HFFc6 (cell line): ENCODE measurements at places on chromosomes 1 and 21.

DNA sequence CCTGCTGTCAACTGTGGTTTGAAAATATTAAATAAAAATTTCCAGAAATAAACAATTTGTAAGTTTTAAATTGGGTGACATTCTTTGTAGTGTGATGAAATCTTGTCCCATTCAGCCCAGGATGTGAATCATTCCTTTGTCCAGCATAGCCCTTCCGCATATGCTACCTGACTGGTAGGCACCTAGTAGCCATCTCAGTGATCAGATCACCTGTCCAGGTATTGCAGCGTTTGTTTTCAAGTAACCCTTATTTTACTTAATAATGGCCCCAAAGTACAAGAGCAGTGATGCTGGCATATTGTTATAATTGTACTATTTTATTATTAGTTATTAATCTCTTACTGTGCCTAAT is 351.6 kb upstream of the B3GALT2 start:
- DNase-seq, result no peak

DNA sequence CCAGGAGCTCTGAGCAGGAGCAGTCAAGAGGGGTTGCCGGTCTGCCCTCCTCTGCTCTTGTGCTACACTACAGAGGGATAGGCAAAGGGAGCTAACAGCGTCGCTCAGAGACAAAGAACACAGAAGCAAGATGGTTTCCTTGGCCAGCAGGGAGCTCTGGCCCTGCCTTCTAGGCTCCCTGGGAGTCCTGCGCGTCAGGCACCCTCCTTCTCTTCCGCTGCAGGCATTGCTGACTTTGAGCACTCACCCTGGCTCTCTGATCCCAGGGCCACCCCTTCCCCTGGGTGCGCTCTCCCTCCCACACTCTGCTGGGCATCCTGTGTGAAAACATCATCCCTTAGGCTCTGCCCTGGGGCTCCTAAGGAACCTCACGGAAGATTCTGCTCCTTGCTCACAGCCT is 489 bp downstream of the TNNI1 start:
- DNase-seq, result no peak

DNA sequence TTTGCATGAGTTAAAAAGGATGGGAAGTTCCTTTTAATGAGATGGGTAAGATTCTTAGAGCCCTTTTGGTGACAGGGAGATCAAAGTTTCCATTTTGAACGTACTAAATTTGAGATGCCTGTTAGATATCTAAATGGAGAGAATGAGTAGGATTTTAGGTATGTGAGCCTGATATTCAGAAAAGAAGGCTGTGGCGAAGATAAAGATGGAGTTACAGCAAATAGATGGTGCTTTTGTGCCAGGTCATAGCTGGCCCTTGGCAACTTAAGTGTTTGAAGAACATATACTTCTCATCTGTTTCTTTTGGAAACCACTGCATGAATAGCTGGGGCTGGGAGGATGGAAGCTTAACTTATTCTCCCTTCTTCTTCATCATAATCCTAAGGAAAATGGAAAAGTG is 282.5 kb downstream of the PTBP2 start:
- DNase-seq, result peak; percentile 7

DNA sequence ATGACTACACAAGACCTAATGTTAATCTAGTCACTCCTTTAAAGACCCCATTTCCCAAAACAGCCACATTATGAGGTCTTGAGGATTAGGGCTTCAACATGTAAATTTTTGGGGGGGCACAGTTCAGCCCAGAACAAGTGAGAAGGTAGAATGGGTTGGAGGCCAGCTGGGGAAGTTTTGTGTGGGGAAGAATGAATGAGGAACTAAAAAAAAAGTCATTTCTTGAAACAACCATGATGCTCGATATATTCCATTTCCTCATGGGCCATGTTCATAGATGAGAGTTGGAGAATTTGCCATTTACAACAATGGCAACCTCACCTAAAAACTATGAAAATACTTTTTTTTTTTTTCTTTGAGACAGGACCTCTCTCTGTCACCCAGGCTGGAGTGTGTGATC is 14.5 kb downstream of the NLRP3 start:
- no peak for DNase-seq

DNA sequence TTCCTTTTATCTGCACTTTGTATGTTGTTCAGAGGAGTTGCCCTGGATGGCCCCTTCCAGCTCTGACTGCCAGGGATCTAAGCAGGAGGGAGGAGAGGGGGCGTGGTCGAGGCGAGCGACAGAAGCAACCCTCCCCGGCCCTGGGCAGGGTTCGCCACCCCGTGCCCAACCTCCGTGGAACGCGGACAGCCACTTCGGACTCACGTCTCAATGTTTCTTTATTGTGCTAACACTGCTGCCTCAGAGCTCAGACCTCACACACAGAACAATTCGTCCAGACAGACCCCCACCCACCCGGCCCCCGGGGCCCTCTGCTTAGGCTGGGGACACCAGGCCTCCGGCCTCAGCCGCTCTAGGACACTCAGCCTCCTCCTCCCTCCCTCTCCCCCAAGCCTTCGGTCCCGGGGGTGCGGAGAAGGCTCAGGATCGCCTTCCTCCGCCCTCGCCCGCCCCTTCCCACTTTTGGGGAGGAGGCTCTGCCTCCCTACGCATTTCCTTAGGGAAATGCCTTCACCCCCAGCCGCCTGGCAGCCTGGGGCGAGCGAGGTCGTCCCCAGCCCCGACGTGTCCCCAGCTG is 8.3 kb downstream of the VSIG8 start:
- DNase-seq, result no peak

DNA sequence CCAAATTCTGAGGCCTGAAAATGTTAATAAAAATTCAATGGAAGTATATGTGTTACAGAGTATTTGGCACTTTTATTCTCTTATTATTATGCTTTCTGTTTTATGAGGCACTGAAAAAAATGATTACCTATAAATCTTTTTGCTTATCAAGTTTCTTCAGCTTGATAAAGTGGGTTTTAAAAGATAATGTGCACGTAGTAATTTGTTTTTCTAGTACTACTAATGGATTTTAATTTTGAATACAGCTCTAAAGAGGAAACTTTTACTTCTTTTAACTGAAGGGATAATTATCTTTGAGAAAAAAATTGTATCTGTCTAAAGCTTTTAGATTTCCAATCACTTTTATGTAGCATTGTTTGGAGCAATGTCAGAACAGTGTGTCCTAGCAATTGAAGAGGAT is 211.4 kb upstream of the L1TD1 start:
- no peak for DNase-seq

DNA sequence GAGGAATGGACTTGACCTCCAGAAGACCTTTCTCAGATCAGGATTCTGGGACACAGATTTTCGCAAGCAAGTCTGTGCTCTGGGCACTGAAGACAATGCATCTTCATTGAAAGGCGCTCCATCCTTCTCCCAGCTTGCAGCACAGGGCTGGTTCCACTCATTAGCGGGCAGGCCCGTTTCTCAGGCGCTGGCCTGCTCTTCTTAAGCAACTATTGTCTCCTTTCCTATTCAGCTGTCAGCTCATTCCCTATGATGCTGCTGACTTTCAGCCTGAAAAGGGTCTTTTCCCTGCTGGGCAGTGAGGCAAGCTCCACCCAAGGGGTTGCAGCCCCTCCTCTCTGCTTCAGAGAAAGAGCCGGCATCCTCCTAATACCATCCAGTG is 91.9 kb upstream of the PLXNA2 start:
- DNase-seq, result no peak

DNA sequence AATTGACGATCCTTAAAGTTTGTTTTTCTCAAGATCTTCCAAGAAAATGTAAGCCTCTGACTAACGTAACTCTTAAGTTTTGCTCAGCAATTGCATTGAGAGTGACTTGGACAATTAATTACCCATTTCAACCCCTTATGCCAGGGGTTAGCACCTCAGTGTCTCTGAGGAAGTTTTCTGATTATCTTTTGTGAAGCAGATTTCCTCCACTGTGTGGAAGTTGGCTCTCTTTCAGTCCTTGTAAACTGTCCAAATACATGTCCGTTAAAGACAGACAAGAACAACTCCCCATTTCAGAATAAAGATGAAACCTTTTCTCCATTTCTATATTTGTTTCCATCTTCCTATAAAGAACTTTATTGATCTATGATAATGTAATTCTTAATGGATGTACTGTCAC is 296.4 kb upstream of the FMN2 start:
- DNase-seq, result no peak

- DNase-seq, result no peak
These were observed 38.5 kb upstream of the SLC19A1 start for GRCh38 chr21:45580576-45581321.

GRCh38 chr1:114154963-114155322 is 1.3 kb upstream of the SYT6 start:
- peak; percentile 13 for DNase-seq

- no peak for DNase-seq
These were observed 126.6 kb upstream of the AJAP1 start for GRCh38 chr1:4527819-4528218.

DNA sequence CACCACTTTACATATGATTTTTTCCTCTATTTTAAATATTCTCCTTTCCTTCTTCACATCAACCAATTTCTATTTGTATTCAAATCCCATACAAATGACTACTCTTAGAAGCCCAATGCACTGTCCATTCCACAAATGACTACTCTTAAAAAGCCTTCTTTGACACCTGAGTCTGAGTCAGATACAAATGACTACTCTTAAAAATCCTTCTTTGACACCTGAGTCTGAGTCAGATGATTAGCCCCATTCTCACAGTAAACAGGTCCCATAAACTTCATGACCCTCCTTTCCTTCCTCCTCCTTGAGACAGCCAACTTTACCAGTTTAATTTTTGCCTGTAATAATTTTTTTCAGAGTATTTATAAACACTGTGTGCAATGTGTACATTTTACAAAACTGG is 231.3 kb upstream of the USP25 start:
- no peak for DNase-seq

DNA sequence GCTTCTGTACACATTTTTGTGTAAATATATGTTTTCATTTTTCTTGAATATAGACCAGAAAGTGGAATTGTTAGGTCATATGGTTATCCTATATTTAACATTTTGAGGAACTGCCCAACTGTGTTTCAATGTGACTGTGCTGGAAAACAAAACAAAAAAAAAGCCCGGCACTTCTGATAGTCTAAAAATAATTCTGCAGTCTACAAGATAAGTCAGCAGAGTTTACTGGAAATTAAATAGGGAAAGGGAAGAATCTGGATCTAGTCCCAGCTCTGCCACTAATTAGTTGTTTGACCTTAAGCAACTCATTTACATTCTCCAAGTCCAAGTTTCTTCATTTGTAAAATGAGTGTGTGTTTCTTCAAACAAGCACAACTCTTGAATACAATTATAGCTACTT is 869.1 kb upstream of the B3GALT2 start:
- DNase-seq, result no peak
